ENCODE measurements at places on chromosomes 11 and 22. TPM values are rescaled to one million over a fixed set of nuclear protein-coding genes. Genes with fewer than 3 reads are reported as not detected.

Gene INSC
- total RNA-seq: 0.09 TPM

Gene ADORA2A
- 2.0 TPM for total RNA-seq

Gene CNTF
- 0.92 TPM for total RNA-seq

Gene POTEH
- 0.52 TPM for total RNA-seq

Gene OR8G1
- 0.24 TPM for total RNA-seq

Gene QSER1
- 34.4 TPM for total RNA-seq

Gene TEX12
- 0.75 TPM for total RNA-seq

Gene NEFH
- 9.0 TPM for total RNA-seq

Gene OTOG
- 0.05 TPM for total RNA-seq

Gene CHID1
- 71.4 TPM for total RNA-seq

Gene C11orf42
- total RNA-seq: 0.77 TPM

Gene RBM4
- 213 TPM for total RNA-seq

All from motor neuron (in vitro differentiated cells).